ENCODE measurements at places on chromosomes 4 and X.

DNA sequence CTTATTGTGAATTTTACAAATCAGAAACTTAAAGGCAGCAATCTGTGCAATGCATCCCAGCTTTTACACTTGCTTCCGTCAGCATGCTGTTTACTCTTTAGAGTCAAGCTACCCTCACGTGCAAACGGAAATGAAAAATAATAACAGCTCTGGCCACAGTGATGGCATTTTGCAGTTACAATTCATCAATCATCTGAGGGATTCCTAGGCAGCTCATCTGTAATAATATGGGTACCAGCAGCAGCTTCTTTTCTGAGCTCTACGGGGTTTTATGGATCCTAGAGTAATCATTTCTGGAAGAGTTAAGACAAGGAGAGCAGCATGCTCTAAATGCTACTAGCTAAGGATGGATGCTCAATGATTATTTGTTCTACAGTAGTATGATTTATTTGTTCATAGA, 313.6 kb downstream of the AFF2 start:
- no peak for DNase-seq

- DNase-seq, result no peak
These were observed 30.9 kb upstream of the LGI2 start for GRCh38 chr4:25061602-25062001.

GRCh38 chrX:110402850-110403221, 44.2 kb downstream of the RTL9 start:
- DNase-seq, result no peak

GRCh38 chr4:3062471-3062870, 11.9 kb downstream of the HTT-AS start:
- no peak for DNase-seq

DNA sequence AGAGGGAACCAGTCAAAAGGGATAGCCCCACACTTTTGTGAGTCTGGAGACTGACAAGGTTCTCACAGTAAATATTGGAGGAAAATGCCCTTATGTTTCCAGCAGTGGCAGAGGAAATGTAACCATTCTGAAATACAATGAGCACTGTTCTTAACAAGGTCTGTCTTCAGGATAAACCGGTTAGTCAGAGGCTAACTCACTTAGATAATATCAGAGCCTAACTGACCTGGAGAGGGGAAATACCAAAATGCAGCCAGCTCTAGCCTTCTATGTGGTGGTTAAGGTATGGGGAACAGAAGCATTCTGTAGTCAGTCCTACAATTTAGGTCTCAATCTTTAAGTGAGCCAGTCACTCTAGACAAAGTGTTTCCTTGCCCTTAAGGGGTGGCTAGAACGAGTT, 70.8 kb downstream of the TBCK start:
- no peak for DNase-seq

DNA sequence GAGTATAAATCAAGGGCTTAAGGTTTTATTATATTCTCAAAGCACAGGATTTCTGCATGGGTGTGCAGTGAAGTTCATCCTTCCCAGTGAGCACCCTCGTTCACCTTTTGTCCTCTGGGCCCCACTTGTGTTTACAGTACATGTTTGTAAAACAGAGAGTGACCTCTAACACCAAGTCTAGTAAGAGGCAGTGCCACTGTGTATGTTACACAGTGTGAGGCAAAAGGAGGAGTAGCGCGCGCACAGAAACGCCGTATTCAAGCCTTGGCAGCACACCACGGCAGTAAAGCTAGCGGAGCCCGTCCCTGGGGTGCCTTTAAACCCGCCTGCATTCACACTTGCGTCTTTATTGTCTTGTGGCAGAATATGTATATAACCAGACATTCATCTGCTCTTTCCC, 51.9 kb downstream of the CCNI start:
- DNase-seq, result no peak

DNA sequence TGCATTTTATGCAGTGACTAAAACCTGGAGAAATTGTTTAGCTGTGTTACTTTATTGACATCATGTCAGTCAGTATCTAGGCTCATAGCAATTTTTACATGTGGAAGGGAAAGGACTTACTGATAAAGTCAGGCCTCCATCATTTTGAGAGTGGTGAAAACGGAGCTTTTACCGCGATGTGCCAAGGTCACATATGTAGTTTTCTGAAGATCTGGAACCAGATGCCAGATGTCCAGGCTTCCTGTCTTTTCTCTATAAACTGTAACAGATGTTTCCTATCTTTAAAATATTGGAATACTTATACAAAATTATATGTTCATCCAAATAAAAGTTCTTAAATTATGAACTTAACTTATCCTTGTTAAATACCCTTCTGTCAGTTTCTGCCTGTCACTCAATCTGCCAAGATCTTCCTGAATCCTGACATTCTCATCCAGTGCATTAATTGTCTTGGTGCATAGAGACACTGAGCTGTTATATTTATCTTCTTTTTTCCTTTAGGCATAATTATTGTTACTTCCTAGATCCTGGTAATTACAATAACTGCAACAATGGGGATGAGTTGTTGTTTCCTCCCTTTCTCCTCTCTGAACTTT, 1646.2 kb upstream of the TENM3 start:
- no peak for DNase-seq

DNA sequence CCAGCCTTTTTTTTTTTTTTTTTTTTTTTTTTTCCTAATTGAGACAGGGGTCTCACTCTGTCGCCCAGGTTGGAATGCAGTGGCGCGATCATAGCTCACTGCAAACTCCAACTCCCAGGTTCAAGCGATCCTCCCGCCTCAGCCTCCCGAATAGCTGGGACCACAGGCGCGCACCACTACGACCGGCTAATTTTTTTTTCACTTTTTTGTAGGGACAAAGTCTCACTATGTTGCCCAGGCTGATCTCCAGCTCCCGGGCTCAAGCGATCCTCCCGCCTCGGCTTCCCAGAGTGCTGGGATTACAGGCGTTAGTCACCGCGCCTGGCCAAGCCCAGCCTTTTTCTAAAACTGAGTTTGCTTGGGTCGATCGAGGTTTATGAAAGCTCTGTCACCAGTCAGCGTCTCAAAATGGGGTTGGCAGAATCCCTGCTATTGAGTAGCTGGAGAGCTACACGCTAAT, 1.3 kb upstream of the OTUD5 start:
- no peak for DNase-seq

All from Panc1 (cell line).